ENCODE measurements at places on chromosomes 12 and 14.

GRCh38 chr14:21933681-21934080, 260.1 kb upstream of the OR4E1 start:
- DNase-seq = no peak

- no peak for DNase-seq
Observed at GRCh38 chr14:52091928-52092327, 23.1 kb upstream of the NID2 start.

DNA sequence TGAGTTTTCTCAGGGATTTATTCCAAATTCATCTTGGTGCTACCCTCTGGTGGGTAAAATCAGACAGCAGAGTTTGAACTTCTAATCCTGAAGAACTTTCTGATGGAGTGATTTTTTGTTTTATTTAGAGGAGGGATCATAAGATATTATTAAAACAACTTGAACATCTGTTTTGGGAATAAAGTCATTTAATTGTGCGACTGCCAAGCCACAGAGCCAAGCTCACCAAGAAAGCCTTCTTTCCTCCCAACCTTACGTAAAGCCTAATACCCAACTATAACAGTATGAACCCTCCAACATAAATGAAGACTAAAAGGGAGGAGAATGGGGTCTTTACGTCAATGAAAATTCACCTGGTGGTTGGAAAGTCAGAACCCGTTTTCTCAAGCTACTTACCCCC, 205.5 kb upstream of the IGF1 start:
- DNase-seq = no peak

- no peak for DNase-seq
Observed at GRCh38 chr14:22748206-22748605, 18.3 kb upstream of the OXA1L start.

DNA sequence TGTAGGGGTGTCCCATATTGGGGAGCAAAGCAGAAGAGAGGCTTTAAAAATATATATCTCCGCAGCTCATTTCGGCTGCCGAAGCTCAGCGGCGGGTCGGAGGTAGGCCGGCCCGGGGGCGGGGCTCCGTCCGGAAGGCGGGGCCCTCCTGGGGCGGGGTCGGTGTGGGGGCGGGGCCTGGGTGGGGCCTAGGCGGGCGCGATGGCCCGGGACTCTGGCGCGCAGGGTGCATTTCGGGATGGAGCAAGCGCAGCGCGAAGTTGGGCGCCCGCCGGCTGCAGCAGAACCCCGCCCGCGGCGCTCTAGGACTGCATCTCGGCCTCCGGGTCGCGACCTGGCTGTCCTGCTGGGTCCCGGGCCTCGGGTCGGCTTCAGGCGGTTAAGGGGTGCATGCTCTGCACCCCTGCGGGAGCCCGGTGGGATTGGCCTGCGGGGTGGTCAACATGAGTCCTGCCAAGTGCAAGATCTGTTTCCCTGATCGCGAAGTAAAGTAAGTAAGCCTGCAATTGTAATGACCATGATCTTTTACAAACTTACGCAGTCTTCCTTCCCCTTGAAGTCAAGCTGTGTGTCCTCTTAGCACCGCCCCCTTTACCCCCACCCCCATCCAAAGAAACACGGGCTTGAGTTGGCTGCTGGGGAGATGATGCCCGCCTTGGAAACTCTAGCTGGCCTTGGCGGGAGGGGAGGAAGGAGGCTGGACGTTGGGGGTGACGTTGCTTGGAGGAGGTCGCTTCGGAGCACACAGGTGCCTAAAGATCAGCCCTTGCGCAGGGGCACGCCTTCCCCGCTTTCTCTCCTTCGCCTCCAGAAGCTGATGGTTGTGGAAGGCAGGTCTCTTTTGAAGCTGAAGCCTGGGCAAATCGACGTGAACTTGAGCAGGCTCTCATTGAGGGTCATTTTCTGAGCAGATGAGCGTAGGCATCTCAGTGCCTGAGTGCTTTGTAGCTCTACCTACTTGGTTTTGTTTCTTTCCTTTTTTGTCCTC, 38.4 kb downstream of the ACACB start:
- peak; percentile 75 for DNase-seq

- DNase-seq = no peak
Observed at GRCh38 chr14:104919993-104920315, 4.7 kb upstream of the PLD4 start.

DNA sequence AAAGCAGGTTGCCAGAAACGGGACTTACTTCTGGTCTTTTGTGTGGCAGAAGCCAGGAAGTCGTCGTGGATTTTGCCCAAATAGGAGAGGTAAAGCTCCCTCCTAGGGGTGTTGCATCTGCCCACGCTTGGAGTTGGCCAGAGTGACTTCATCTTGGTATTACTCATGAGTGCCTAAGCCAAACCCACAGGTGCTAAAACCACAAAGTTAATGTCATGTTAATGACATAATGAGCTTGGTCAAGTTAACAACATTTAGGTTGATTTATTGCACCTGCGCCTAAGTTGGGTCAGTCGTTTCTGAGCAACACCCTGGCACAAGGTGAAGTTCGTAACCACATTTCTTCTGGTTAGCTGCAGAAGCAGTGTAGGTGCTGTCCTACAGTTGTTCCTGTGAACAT, 225.2 kb downstream of the FUT8 start:
- DNase-seq = no peak

DNA sequence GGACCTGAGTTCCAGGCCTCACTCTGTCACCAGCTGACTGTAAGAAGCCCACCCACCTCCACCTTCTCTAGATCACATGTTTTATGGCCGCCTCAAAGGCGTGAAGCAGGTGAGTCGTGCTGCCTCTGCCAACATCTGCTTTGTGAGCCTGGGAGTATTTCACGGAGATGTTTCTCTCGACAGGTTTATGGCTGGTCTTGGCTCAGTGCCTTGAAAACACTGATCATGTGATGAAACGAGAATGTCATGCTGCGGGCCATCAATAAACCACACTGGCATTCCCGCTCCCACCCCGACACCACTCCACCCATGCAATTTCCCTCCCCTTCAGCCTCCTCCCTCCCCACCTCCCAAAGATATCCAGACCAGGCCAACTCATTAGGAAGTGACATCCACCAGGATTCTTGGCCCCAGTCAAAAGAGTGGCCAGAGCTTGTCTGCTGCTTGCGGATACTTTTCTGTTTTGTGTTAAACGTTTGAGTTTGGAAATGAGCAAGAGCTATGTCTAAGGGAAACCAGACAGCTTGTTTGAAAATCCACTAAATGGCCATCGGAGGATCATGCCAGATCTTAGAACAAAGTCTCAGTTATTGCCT, 53.8 kb upstream of the NTF3 start:
- no peak for DNase-seq

- DNase-seq = no peak
Observed at GRCh38 chr12:55780685-55781084, 36.8 kb downstream of the SARNP start.

DNA sequence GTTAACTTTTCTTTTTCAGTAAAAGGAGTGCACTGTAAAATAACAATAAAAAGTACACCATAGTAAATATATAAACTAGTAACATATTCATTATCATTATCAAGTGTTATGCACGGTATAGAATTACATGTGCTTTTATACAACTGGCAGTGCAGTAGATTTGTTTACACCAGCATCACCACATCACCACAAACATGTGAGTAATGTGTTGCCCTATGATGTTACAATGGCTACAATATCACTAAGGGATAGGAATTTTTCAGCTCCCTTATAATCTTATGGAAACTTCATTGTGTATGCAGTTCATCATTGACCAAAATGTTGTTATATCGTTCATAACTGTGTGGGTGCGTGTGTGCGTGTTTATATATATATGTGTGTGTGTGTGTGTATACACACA, 23.5 kb upstream of the NEDD1 start:
- DNase-seq = no peak

DNA sequence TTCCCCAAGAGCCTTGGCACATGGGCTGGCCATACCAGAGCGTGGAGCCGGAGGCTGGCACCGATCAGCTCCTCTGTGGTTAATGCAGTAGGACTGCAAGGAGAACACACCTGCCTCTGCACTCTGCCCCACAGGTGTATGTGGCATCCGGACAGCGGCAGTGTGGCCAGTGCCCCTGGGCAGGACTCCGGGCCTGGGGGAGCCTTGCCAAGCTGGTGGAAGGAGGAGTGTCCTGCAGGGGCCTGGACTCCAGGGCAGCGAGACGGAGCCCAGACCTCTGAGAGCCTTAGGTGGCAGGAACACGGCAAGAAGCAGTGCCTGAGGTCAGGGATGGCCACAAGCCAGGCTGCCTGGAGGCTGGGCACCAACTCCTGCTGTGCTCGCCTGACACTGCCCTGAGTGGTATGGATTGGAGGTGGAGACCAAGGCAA, 5.3 kb upstream of the BEGAIN start:
- no peak for DNase-seq

DNA sequence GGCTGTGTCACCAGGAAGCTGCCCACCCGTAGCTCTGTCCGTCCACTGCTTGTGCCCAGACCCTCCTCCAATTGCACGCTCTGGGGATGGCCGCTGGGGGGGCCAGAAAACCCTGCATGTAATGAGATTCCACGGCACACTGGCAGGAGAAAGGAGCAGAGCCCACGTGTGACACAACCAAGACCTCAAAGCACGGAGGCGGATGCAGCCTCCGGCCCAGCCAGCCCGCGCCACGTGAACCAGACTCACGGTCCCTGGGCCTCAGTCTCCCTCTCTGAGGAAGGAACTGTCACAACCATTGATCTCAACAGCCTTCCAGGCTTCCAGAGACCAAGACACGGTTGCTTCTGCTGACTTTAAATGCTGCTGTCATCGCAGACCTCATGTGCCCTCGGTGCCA, 14.4 kb downstream of the ANHX start:
- no peak for DNase-seq

- DNase-seq = no peak
Observed at GRCh38 chr12:75525263-75525662, 13.9 kb upstream of the KRR1 start.

- DNase-seq = no peak
Observed at GRCh38 chr12:110431957-110432587, 18.1 kb downstream of the ARPC3 start.

DNA sequence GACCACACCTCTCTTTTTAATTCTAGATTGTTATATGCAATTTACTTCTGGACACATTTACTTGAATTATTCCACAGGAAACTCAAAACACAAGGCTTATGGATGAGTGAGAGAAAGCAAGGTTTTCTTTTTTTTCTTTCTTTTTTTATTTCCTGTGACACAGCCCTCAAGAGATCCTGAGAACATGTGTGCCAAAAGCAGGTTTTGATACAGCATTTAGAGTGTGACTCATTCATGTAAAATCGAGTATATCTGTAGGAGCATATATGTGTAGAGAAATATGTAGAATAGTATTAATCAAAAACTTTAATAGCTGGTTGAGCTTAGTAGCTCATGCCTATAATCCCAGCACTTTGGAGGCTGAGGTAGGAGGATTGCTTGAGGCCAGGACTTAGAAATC, 4.4 kb upstream of the MAX start:
- no peak for DNase-seq

DNA sequence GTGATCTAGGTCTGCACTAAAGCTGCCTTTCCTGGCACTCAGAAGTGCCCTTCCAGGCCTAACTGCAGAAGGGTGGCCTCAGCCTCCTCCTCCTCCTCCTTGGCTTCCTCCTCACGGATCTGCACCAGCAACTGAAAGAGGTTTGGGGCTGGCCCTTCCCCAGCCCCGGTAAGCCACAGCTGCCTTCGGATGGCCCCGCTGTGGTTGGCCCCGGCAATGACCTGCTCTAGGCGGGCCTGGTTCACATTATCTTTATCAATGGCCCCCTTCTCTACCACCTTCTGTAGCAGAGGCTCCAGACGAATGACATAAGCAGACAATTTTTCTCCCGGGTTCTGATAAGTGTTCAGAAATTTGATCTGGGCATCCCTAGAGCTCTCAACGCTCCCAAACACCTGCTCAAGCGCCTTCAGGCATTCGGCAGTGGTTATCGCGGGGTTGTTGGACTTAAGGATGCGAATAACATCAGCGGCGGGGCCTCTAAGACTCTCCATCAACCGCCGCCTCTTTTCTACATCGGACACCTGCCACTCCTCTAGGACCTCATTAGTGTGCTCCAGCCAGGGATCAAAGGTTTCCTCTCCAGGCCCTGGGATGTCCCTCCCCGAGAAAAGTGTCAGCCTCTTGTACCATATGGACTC, 1.5 kb downstream of the PNMA1 start:
- DNase-seq = no peak

GRCh38 chr14:92568621-92569479, 55.3 kb downstream of the RIN3 start:
- DNase-seq = no peak

All from occipital lobe (tissue), 3 donors.